ENCODE measurements at places on chromosomes 16 and 17. TPM values are rescaled to one million over a fixed set of nuclear protein-coding genes. Genes with fewer than 3 reads are reported as not detected.

SCIMP gene
- not detected for total RNA-seq

WNT9B gene
- total RNA-seq, result not detected

XYLT2 gene
- total RNA-seq, result 53.5 TPM

DNA sequence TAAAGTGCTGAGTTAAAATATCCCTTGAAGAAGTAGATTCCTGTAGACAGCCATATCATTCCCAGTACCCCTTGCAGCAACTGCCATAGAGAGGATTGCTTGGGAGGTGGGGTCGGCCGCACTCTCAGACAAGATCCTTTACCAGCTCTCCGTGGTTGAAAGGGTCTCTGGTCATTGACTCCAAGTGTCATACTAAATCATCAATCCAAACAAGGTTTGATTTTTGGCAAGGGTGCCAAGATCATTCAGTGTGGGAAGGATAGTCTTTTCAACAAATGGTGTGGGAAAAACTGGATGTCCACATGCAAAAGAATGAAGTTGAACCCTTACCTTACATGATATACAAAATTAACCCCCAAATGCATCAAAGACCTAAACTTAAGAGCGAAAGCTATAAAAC is 21.8 kb downstream of the TBX2 start:
- DNase-seq, result no peak

DNA sequence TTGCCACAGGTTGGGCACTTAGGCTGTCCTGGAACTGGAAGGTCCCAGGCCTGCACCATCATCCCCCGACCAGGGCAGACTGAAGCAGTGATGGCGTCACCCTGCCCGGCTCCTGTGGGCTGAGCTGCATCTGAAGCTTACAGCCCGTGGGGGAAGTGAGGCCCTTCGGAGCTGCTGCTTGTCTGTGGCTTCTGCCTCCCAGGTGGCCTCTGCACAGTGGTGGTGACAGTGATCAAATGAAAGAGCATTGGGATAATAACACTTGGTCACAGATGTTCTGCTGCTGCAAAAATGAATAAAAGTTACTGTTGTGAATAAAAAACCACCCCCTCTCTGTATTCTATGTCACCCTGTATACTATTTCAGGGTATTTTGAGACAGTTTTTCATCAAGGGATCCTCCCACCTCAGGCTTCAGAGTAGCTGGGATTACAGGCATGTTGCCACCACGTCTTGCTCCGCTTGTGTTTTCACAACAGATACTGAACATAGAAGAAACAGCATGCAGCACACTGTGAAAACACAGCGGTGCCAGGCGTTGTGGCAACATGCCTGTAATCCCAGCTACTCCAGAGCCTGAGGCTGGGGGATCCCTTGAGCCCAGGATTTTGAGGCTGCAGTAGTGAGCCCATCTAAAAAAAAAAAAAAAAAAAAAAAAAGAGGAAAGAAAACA is 165.0 kb downstream of the LGALS9B start:
- no peak for DNase-seq

- no peak for DNase-seq
Observed at GRCh38 chr16:88628512-88628974, 9.8 kb upstream of the IL17C start.

DNA sequence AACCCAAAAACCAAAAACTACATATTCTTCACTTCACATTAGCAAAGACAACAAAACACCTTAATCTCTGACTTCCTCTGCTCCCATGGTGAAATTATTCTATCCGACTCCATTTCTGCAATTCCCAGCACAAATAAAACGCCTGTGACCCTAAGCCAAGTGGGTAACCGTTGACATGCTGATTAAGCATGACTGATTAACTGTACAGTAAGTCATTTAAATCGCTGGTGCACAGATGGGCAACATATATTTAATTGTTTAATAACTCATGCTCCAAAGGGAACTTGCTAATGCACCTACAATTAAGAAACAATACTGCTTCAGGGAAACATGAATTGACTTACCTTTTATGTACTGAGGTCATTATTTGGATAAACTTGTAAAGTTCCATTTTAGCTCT is 436.7 kb downstream of the KIF2B start:
- no peak for DNase-seq

DNA sequence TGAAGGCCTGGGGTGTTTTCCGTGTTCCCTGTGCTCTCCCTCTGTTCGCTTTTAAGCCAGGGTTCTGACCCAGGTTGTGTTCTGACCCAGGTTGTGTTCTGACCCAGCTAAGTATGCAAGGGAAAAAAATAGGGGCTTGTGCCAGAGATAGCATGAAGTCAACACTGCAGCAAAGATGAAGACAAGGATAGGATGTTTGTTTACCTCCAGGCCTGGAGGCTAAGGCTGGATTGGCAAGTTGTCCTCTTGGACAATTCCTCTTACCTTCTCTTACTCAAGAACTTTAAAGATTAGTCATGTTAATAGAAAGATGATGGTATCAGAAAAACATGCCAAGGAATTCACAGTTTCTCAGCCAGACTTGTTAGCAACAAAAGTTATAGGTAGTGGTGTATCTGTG is 19.4 kb downstream of the LYRM9 start:
- no peak for DNase-seq

DNA sequence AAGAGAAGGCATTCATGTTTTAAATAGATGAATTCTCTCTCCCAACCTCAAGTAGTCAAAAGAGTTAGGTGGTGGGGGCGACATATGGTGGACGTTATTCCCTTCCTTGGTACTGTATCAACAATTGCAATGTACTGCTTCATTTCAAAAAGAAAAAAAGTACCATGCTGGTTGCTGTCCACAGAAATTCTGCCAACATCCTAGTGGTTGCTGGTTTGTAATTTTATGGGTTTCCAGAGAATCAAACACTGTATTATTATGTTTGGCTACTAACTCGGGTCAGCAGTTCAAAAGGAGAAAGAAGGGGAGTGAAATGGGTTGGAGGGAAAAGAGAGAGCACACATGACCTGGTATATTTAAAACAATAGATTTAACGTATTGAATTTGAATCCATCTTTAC is 61.1 kb upstream of the KCNJ16 start:
- DNase-seq, result no peak

GRCh38 chr17:62981933-62982332 is 15.9 kb downstream of the TANC2 start:
- DNase-seq, result no peak

HOXB9 gene
- 2.1 TPM for total RNA-seq

GRCh38 chr17:68829211-68829610 is 126.0 kb downstream of the ABCA8 start:
- DNase-seq, result no peak

ASPHD1 gene
- total RNA-seq, result 71.5 TPM

KLHL11 gene
- total RNA-seq, result 15.5 TPM

GRCh38 chr17:1649844-1650501 is at the start of gene RILP:
Gene RILP, minus strand, starts transcription at chr17:1649866. Its CDS starts 62 bp downstream, at chr17:1649804.
- DNase-seq, result peak; percentile 69

HSD17B2 gene
- not detected for total RNA-seq

GRCh38 chr17:8386841-8387240 is 3.8 kb upstream of the RPL26 start:
- no peak for DNase-seq

DNA sequence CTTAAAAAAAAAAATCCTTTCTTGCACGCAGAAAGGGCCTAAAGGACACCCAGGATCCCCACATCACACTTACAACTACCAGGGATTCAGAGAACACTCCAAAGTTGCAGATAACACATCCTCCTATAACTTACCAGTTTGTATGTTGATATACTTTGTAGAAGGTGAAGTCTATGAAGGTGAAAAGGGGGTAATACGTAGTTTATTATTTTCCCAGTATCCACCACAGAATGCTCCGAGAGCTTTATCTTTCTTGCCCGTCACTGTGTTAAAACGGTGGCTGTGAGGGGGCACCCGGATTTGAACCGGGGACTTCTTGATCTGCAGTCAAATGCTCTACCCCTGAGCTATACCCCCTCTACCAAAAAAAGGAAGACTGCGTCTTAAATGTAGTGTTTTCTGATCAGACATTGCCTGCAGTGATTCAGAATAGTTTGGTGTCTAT is 7.9 kb upstream of the RPL23 start:
- no peak for DNase-seq

GRCh38 chr17:15038656-15039055 is 226.5 kb downstream of the PMP22 start:
- DNase-seq, result no peak

CCL8 gene
- total RNA-seq, result not detected

DNA sequence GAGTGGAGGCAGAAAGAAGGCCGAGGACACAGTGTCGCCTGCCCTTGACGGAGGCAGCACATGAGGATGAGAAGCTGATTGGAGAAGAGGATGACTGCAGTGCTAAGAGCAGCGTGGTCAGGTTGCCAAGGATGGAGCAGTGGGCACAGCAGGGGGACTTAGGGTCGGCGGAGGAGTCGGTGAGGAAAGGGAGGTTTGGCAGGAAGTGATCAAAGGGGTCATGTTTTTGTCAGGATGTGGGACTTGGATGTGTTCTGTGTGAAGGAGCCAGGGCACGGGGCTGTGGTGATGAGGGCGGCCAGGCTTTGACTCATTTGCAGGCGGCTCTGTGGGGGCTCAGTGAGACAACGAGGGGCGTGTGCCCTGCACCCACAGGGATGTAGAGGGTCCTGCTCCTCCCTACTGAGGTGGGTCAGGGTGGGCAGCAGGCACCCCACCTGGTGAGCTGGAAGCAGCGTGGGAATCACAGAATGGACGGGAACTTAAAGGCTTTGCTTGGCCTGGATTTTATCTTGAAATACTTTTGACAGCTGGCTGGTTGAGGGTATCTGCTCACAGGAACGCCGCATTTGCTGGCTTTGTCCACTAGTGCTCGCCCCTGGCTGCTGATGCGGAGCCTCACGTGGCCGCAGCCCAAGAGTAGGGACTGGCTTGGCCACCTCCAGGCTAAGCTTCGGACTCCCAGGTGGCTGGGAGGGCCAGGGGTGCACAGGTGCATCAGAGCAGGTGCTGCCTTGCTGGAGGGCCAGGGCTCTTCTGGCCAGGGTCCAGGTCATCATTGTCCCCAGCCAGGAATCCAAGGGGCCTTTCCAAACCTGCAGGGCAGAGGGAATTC is 6.0 kb downstream of the MPG start:
- DNase-seq, result no peak
